T-cell (primary cell): ENCODE measurements at places on chromosomes 3 and 15.

GRCh38 chr3:33034601-33035000 lies 62.3 kb downstream of the GLB1 start:
- DNase-seq: no peak

DNA sequence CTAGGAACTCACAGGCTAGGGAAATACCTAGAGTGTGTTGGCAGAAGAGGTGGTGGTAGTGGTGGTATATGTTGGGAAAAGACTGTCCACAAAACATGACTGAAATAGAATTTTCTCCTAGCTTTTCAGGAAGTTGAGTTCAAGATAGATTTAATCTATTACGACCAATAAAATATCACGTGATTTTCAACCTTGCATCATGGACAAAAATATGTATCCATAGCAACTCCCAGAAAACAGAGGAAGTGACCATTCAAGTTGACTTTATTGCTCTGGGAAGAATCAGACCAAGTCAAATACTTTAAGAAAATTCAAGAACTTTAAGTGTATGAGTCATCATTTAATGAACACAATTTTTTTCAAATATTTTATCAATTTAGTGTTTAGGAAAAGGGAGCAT lies 347.0 kb upstream of the ZNF385D start:
- no peak for DNase-seq

DNA sequence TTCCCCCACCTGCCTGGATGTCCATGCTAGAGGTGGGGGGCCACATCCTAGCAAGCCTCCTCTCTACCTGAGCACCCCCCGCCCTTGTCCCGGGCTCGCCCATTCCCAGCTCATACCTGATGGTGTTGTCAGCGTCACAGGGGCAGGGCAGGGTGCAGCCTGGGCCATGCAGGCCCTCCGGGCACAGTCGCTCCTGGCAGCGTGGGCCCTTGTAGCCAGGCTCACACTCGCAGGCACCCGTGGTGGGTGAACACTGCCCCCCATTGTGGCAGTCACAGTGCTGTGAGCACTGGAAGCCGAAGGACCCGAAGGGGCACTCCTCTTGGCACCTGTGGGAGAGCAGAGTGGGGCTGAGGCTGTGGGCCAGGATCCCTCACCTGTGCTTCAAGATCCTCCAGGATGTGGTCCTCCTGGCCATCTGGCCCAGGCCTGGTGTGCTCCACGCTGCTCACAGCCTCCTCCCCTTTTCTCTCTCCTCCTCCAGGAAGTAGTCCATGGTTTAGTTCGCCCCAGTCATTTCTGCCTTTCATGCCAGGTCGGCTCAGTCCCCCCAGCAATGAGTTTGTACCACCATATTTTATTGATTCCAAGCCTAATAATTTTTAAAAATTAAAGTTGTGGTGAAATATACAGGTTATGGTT lies 95.6 kb downstream of the RAB11A start:
- no peak for DNase-seq

DNA sequence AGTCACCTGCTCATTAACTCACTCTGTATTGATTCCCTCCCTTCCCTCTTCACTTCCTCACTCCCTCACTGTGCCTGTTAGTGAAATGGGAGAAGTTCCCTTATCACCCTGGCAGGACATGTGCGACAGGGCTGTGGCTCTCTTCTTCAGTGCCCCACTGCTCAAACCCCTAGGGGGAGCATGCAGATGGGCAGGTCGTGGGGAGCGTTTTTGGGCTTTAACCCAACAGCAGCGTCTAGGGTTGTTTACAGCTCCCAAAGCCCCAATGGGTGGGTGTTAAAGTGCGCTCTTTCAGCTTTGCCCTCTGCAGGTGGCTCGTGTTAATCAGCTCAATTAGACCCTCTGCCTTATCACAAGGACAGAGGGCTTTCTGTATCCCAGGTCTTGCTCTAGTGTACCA lies 447.8 kb upstream of the PROK2 start:
- DNase-seq: no peak

- DNase-seq: no peak
Measured at GRCh38 chr15:93051236-93052089, 37.5 kb downstream of the RGMA start.

- DNase-seq: no peak
Measured at GRCh38 chr3:11576453-11576852, 67.3 kb downstream of the VGLL4 start.
